ENCODE measurements at places on chromosomes 2 and 18.

- no peak for DNase-seq
Measured at GRCh38 chr18:55996717-55997116, 408.7 kb upstream of the TCF4 start.

GRCh38 chr2:240302933-240303595, 132.4 kb upstream of the GPC1 start:
- DNase-seq = no peak

GRCh38 chr2:86160156-86160952, 34.9 kb downstream of the IMMT start:
- no peak for DNase-seq

DNA sequence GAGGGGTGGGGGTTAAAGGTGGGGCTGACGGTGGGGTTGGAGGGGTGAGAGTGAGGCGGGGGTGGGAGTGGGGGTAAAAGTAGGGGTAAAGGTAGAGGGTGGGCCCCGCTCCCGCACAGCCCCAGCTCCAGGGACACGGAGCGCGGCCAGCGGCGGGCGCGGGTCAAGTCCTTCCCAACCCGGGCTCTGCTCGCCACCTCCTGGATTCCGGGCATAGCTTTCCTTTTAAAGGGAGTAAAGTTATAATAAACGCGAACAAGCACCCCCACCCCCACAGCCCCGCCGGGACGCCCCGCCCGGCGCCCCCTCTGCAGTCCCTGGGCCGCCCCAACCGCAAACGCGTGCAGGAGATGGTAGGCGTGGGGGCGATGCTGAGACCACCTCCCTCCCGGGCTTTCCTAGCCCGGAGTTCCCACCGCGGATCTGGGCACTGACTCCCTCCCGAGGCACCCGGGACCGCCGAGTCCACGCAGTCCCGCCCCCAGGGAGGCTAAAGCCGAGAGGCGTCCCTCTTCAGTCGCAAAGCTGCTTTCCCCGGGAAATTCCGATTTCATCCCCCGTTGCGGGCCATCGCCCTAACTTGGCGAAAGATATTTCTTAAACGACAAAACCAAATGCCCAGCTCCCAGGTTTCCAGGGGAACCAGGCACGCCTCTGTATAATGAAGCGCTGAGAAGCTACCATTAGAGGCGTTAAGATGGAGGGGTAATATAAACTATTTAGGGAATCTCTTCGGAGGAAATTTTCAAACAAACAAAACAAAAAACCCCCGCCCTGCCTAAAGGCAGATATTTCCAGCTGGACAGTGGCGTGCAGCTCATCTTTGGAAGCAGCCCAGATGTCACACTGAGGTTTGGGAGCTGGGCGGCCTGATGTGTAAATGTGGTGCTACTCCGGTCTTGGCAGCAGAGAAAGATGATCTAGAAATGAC, at the start of gene LIMS2:
Gene LIMS2, minus strand, starts transcription at position 200 of the 931 bp plus-strand sequence. CDS start 506 bp downstream, outside the sequence.
- peak; percentile 33 for DNase-seq

DNA sequence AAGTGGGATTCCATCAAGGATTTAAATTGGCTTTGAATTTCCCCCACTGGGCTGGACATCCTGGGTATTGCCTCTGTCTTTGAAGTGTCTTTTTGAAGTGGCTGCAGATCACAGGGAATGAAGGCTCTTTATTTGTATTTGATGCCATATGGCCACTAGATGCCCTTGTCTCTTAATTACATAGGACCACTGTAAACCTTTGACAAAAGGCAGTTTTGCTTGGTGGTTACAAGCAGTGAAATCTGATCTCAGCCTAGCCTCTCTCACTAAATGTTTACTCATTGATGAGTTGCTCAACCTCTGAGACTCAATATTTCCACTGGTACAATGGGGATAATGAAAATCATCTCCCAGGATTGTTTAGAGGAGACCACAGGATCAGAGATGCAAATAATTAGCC, 102.2 kb downstream of the INSIG2 start:
- DNase-seq = peak; percentile 21

DNA sequence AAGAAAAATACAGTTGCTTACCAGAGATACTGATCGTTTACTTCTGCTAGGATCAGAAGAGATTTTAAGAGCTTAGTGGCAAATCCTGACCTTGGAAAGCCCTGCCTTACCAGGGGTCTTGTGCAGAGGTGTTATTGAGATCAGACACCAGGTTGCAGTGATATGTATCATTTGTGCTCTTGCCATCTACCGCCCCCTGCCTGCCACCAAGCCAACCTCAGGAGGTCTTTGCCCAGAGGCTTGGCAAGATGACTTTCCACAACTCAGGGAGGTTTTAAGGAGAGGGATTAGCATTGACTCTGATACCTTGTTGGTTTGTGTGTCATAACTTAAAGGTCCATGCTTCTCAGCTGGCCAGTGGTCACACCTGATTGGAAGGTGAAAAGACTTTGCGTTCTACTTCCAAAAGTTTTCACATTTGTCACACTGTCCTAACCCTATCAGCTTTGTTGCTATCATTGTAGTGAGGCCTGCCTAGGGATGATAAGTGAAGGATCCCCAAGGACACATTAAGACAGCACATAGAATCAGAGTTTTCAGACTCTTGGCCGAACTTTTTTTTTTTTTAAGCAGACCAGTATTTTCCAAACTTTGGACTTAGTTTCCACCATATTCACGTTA, 46.2 kb upstream of the MGAT5 start:
- DNase-seq = peak; percentile 57

- no peak for DNase-seq
Measured at GRCh38 chr2:51807229-51807628, 775.3 kb upstream of the NRXN1 start.

DNA sequence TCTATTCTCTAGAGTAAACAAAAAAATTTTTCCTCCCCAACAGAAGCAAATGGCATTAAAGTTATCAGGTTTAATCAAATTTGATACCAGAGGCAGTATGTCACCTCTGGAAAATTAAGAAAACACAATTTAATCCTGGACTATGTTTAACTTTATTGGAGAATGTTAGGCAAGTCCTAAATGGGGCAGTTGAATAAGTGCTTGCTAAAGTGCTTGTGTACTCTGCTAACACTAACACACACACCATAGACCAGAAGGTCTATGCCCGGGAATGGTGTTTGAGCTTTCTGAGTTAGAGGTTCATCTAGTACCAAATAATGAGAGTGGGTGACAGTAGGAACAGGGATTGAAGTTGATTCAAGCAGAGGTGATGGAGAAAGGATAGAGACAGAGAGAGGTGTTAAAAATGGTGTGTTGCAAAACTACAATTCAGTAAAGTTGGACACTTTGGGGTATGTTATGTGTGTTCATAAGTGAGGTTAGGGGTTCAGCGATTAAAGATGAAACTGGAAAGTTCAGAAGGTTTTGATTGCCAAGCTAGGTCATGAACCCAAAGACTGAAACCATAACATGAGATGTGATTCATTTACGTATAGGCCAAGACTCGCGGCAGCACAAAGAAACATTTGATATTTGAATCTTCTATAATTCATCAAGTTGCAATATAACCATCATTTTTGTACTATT, 40.5 kb upstream of the PEX13 start:
- DNase-seq = no peak

GRCh38 chr2:143144813-143145455, 15.7 kb downstream of the ARHGAP15 start:
- DNase-seq = no peak

- DNase-seq = no peak
Measured at GRCh38 chr2:36044411-36044810, 311.2 kb upstream of the CRIM1 start.

DNA sequence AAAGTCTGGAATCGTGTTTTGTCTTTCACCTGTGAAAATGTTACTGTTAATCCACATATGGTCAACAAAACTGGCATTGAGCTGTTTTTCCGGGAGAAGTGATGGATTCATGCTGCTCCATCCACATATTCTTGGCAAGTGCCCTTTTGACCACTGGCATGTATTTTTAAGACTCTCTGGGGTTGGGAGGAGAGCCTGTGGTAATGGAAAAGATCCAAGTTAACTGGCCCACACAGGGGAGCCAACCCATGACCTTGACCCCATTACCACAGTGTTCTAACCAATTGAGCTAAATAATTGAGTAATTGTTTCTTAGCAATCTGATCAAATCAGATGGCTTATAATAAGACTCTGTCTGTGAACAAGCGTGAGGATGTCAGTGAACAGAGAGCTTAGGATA, 296.2 kb upstream of the NRP2 start:
- DNase-seq = peak; percentile 57

- DNase-seq = peak; percentile 68
Measured at GRCh38 chr18:24497031-24497754, 36.8 kb downstream of the HRH4 start.

- peak; percentile 48 for DNase-seq
Measured at GRCh38 chr2:64283641-64284361, 139.6 kb upstream of the PELI1 start.

- peak; percentile 84 for DNase-seq
Measured at GRCh38 chr2:46098621-46099062, 198.6 kb upstream of the EPAS1 start.

GRCh38 chr2:218895326-218895725, 14.7 kb downstream of the WNT10A start:
- no peak for DNase-seq

DNA sequence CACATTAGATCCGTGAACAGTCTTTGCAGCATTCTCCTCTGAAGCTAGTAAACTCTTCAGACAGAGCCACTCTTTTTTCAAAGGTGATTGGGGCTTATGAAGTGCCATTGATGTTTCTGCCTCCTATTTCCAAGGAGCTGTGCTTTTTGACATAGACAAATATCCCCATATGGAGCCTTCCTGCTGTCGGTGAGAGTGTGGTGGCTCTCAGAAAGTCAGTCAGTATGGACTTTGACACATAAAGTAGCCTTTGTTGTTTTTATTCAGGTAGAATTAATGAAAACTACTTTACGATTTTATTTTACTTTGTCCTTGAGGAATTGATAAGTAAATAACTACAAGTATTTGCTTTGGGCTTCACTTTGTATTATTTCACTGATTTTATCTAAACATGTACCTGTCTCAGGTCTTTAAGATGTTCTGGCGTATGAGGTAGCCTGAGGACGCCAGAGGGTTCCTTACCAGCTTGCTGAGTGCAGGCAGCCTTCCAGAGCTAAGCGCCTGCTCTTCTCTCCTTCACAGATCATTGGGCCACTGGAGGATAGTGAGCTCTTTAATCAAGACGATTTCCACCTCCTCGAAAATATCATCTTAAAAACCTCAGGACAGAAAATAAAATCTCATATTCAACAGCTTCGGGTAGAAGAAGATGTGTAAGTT, 69.7 kb downstream of the UGGT1 start:
- DNase-seq = no peak

- DNase-seq = peak; percentile 1
Measured at GRCh38 chr2:71240794-71241193, 13.9 kb upstream of the PAIP2B start.

GRCh38 chr2:218024336-218024735, 21.5 kb upstream of the TNS1 start:
- no peak for DNase-seq

- DNase-seq = peak; percentile 63
Measured at GRCh38 chr2:160614391-160614790, 120.8 kb upstream of the RBMS1 start.

DNA sequence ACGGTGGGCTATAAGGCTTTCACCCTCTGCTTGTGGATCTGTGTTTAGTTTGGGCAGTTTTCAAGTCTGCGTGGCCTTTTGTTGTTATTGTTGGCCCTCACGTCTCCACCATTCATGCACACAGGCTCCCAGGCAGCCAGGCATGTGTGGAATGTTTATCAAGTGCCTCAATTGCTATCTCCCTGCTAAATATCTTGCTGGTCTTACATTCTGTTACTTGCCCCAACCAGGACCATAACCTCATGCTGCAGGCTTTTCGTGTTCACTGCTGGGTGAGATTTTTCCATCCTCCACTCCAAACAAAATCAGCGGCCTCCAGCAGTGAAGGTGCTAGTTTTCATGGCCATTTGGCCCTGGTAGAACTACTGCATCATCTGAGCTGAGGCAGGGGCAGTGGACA, 63.0 kb upstream of the DSC1 start:
- no peak for DNase-seq

DNA sequence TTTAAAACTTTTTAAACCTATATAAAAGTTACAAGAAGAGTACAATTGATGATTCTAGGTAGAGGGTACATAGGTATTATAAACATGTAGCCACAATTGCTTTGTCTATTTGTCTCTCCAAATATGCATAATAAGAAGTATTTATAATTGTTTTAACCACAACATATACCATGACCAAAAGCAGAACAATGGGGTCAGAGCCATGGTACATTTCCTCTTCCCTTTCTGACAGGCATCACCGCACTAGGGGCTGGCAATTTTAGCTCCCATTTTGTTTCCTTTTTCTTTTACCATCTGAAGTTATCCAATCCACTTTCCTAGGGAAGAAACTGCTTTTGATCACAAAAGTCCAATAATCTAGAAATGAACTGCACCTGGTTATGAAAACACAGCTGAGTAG, 49.3 kb downstream of the TMX3 start:
- no peak for DNase-seq

DNA sequence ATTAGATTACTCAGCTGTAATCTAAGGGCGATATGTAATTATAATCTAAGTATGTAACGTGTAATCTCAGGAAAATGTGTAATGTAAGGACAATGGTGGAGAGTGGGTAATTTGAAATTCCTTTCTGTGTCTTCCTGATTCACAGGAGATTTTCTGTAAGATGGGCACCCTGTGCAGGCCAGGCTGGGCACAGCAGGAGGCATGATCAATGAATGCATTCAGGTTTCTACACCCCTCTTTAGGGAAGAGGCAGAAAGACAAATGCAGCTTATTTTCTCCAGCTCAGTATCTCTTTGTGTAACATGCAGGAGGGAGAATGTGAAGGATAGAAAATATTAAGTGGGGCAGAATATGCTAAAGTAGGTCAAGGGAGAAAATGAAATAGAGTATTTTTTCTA, 320.1 kb downstream of the PIK3C3 start:
- DNase-seq = no peak

- no peak for DNase-seq
Measured at GRCh38 chr2:50694798-50695197, 337.1 kb downstream of the NRXN1 start.

GRCh38 chr2:63842149-63843061, 709 bp downstream of the UGP2 start:
- peak; percentile 81 for DNase-seq

Data from fibroblast of mammary gland (primary cell).